HFFc6 (cell line): ENCODE measurements at places on chromosomes 4 and X.

GRCh38 chr4:75718529-75718928 lies 5.8 kb upstream of the USO1 start:
- H3K36me3 ChIP-seq: peaks cover 10% of the 10 kb centered on the region
- H3K4me1 ChIP-seq: peaks cover 67% of the 10 kb centered on the region
- no peaks in the 10 kb centered on the region; the same call in 1 of the 2 replicates for H3K27me3 ChIP-seq
- no peak overlapping the region for H3K4me3 ChIP-seq
- H3K27ac ChIP-seq: no peak overlapping the region

- DNase-seq: no peak
- H3K27me3 ChIP-seq: no peaks in the 10 kb centered on the region
- no peaks in the 10 kb centered on the region for H3K4me1 ChIP-seq
- no peak overlapping the region for H3K4me3 ChIP-seq
- no peaks in the 10 kb centered on the region for H3K36me3 ChIP-seq
These were observed 169.9 kb downstream of the IQCM start for GRCh38 chr4:149645790-149646189.

- no peak for DNase-seq
- no peak overlapping the region for H3K27ac ChIP-seq
- H3K4me1 ChIP-seq: no peaks in the 10 kb centered on the region
- H3K36me3 ChIP-seq: no peaks in the 10 kb centered on the region
These were observed 884.2 kb downstream of the GLUD2 start for GRCh38 chrX:121931567-121931966.

- H3K4me1 ChIP-seq: peaks cover 13% of the 10 kb centered on the region
- H3K4me3 ChIP-seq: no peak overlapping the region
- no peak for DNase-seq
These were observed 64.9 kb downstream of the DOCK11 start for GRCh38 chrX:118560489-118560888.

DNA sequence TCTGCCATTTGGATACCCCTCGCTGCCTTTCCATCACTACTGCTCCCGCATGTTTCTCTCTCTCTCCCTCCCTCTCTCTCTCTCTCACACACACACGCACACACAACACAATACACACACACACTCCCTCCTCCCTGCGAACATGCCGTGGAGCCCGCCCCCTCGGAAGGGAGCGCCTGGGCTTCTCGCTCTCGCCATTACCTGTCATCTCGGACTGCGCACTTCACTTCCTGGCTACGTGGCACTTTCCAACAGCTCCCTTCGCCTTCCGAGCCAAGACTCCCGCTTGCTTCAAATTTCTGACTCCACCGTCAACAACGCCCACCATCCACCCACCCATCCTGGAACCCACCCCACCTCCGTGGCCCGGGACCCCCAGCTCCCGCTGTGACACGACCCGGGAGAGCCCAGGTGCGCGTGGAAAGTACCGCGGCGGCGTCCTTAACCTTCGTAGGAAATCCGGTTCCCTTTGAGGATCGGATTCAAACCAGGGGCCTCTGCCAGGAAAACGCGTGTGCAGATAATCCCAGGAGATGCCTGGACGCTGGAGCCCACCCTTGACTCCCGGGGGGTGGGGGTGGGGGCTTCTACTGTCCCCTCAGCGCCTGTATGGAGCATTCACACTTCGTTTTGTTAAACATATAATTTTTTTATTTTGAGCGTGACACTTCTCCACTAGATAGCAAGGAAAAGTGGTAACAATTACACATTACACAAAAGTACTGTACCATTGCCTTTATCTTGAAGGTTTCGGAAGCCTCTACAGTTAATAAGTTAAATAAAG lies 12.5 kb downstream of the ARX start:
- H3K27me3 ChIP-seq: peaks cover 24% of the 10 kb centered on the region
- peaks cover 13% of the 10 kb centered on the region; the same call in 1 of the 2 replicates for H3K4me1 ChIP-seq
- no peak for DNase-seq
- no peak overlapping the region for H3K27ac ChIP-seq

DNA sequence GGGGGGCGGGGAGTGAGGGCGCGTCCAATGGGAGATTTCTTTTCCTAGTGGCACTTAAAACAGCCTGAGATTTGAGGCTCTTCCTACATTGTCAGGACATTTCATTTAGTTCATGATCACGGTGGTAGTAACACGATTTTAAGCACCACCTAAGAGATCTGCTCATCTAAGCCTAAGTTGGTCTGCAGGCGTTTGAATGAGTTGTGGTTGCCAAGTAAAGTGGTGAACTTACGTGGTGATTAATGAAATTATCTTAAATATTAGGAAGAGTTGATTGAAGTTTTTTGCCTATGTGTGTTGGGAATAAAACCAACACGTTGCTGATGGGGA lies 1.1 kb downstream of the HTT start:
- peak overlapping the region; percentile 97 for H3K4me3 ChIP-seq
- H3K36me3 ChIP-seq: no peaks in the 10 kb centered on the region
- peaks cover 37% of the 10 kb centered on the region for H3K4me1 ChIP-seq
- peak overlapping the region; percentile 98 for H3K27ac ChIP-seq
- no peak for DNase-seq
- no peaks in the 10 kb centered on the region; the same call in 1 of the 2 replicates for H3K27me3 ChIP-seq

- peaks cover 1% of the 10 kb centered on the region for H3K27me3 ChIP-seq
- H3K4me1 ChIP-seq: peaks cover 15% of the 10 kb centered on the region; the same call in 1 of the 2 replicates
- H3K4me3 ChIP-seq: no peak overlapping the region
- H3K27ac ChIP-seq: no peak overlapping the region
- H3K36me3 ChIP-seq: no peaks in the 10 kb centered on the region
These were observed 15.9 kb downstream of the RTL9 start for GRCh38 chrX:110374559-110374958.

- H3K36me3 ChIP-seq: peaks cover 59% of the 10 kb centered on the region
- no peak overlapping the region for H3K27ac ChIP-seq
- no peak overlapping the region for H3K4me3 ChIP-seq
- DNase-seq: no peak
- no peaks in the 10 kb centered on the region for H3K4me1 ChIP-seq
These were observed 3.5 kb downstream of the ASMTL start for GRCh38 chrX:1449036-1449822.

GRCh38 chr4:10977534-10977933 lies 293.0 kb upstream of the CLNK start:
- DNase-seq: no peak
- no peaks in the 10 kb centered on the region for H3K4me1 ChIP-seq
- no peak overlapping the region for H3K27ac ChIP-seq
- no peaks in the 10 kb centered on the region for H3K36me3 ChIP-seq
- peaks cover 2% of the 10 kb centered on the region; the same call in 1 of the 2 replicates for H3K27me3 ChIP-seq
- H3K4me3 ChIP-seq: no peak overlapping the region

- H3K4me3 ChIP-seq: no peak overlapping the region
- DNase-seq: no peak
- H3K27me3 ChIP-seq: peaks cover 1% of the 10 kb centered on the region; the same call in 1 of the 2 replicates
- peaks cover 5% of the 10 kb centered on the region for H3K36me3 ChIP-seq
- no peak overlapping the region for H3K27ac ChIP-seq
- H3K4me1 ChIP-seq: peaks cover 34% of the 10 kb centered on the region
These were observed 58.5 kb downstream of the TENM3 start for GRCh38 chr4:182301736-182302135.

- no peaks in the 10 kb centered on the region for H3K36me3 ChIP-seq
- no peak overlapping the region for H3K27ac ChIP-seq
- no peaks in the 10 kb centered on the region for H3K4me1 ChIP-seq
These were observed 87.9 kb upstream of the NR3C2 start for GRCh38 chr4:148530114-148530513.

- H3K36me3 ChIP-seq: no peaks in the 10 kb centered on the region
- no peak overlapping the region for H3K4me3 ChIP-seq
- DNase-seq: no peak
- no peaks in the 10 kb centered on the region for H3K27me3 ChIP-seq
- no peak overlapping the region for H3K27ac ChIP-seq
These were observed 586.1 kb upstream of the PITX2 start for GRCh38 chr4:111208970-111209369.

DNA sequence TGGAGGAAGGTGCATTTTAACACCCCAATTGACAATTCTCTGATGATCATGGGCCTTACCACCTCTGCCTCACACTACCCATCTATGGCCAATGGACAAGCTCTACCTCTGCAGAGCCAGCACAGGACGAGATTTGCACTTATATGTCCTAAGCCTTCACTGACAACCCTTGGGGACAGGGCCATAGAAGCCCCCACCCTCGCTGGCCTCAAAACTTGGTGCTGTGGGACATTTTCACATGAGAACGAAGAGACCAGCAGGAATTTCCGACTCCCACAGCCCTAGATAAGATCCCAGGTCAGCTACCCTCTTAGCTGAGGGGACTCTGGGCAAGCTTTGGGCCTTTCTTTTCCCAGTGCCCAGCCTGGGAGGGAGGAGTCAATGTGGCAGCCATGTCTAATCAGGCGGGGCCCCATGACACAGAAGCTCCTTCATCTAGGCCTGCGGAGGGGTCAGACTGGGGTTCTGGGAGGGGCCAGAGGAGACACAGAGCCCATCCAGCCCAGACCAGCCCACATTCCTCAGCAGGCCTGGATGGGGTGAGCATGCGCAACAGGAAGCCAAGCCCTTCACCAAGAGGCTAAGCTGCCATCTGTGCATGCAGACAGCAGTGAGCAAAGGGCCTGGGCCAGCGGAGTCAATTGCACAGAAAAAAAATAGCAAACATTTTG lies 12.1 kb downstream of the PJA1 start:
- H3K4me1 ChIP-seq: peaks cover 6% of the 10 kb centered on the region
- no peak overlapping the region for H3K4me3 ChIP-seq
- H3K27me3 ChIP-seq: no peaks in the 10 kb centered on the region
- H3K36me3 ChIP-seq: no peaks in the 10 kb centered on the region

- no peaks in the 10 kb centered on the region for H3K27me3 ChIP-seq
- H3K27ac ChIP-seq: no peak overlapping the region
- H3K36me3 ChIP-seq: no peaks in the 10 kb centered on the region
- no peak for DNase-seq
These were observed 104.1 kb downstream of the ANOS1 start for GRCh38 chrX:8627796-8628195.

DNA sequence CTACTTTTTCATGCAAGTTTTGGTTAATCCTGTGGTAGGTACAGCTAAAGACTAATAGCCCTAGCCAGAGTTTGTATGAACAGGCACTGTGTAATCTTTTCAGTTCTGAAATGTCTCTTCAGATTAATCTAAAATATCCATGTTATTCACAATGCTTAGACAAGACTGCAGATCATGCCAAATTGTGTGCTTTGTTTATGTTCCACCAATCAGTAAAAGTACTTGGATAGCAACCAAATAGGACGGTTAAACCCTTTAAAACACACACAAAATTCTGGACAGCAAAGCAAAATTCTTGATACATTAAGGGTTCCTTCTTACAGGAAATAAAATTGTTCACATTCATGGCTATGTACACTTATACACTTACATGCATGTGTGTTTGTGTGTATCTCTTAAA lies 139.1 kb downstream of the KLHL13 start:
- no peak overlapping the region for H3K27ac ChIP-seq
- H3K27me3 ChIP-seq: no peaks in the 10 kb centered on the region; the same call in 1 of the 2 replicates
- H3K36me3 ChIP-seq: no peaks in the 10 kb centered on the region

DNA sequence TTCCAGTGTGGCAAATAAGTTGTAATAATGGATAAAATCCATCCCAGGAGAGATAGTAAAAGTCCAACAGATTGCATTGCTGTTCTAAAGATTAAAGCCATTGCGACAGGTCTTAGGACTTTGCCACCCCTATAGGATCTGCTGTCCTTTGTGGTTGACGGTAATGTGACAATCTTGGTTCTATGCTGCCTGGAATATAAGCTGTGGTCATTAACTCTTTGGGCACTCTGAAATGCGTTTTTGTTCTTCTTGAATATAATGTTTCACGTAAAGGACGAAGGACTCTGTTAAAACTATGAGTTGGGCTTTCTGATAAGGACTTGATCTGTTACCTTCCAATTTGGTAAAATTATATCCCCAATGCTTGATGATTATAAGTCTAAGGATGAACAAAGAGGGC lies at the start of gene CLDN24:
TSS of gene CLDN24 (minus strand) at position 101 of the 400 bp plus-strand sequence. CDS start at position 101, 0 bp downstream.
- H3K36me3 ChIP-seq: peaks cover 46% of the 10 kb centered on the region
- DNase-seq: no peak
- peaks cover 15% of the 10 kb centered on the region for H3K27me3 ChIP-seq
- H3K27ac ChIP-seq: no peak within 1 kb of the TSS
- H3K4me1 ChIP-seq: peaks cover 16% of the 10 kb centered on the region
- H3K4me3 ChIP-seq: no peak within 1 kb of the TSS

DNA sequence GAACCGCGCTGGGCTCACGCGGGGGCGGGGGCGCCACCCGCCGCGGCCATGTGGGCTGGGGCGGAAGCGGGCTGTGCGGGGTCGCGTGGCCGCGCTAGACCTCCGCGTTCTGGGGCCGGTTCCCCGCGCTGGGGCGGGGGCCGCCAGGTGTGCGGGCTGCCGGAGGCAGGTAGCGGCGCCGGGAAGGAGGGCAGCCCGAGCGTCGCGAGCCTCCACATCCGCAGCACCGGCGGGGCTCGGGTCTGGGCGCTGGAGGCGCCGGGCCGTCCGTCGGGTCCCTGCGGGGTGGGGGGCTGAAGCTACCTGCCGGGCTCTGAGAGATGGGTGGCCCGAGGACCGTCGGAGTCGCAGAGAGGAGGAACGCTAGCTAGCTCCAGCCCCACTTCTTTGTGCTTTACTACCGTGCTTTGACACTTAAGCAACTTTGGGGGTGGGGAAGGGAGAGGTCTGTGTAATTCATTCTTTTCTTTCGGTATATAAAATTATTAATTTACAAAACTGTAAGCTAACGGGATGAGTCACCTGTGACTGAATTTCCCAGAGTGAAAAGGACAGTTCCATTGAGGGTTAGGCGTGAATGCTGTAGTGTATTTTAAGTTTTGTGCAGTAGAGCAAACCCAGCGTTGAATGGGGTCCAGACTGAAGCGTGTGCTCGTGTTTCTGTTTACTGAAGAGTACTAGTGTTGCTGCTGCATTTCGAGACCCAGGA lies 689 bp downstream of the METAP1 start:
- peak overlapping the region; percentile 69 for H3K27ac ChIP-seq
- DNase-seq: peak; percentile 16
- H3K4me1 ChIP-seq: peaks cover 43% of the 10 kb centered on the region

- H3K27ac ChIP-seq: no peak overlapping the region
- no peak for DNase-seq
- no peak overlapping the region for H3K4me3 ChIP-seq
- no peaks in the 10 kb centered on the region for H3K4me1 ChIP-seq
- no peaks in the 10 kb centered on the region for H3K27me3 ChIP-seq
- H3K36me3 ChIP-seq: no peaks in the 10 kb centered on the region
These were observed 229.9 kb upstream of the AFF2 start for GRCh38 chrX:148270499-148270898.

DNA sequence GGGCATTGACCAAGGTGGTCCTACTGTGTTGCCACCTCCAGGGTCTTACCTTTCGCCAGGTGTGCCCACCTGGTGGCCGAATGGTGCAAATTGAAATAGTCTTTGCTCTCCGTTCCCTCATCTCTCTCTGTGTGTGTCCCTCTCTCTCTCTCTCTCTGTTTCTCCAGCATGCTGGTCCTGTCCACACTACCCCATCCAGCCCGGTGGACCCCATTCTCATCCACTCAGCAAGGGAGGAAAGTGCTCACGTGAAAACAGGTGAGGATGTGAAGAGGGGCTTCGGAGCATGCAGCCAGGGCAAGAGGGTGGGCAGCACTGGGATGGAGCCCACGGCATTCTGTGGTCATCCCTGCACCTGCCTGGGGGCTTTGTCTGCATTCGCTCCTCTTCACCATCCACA lies 150.1 kb downstream of the CRLF2 start:
- peaks cover 7% of the 10 kb centered on the region for H3K27me3 ChIP-seq
- no peak for DNase-seq
- peaks cover 10% of the 10 kb centered on the region; the same call in 1 of the 2 replicates for H3K36me3 ChIP-seq
- H3K27ac ChIP-seq: no peak overlapping the region
